Activated CD4-positive, alpha-beta T cell treated with anti-CD3 and anti-CD28 coated beads for 1 hour (primary cell): ENCODE measurements at places on chromosomes 12 and 14.

DNA sequence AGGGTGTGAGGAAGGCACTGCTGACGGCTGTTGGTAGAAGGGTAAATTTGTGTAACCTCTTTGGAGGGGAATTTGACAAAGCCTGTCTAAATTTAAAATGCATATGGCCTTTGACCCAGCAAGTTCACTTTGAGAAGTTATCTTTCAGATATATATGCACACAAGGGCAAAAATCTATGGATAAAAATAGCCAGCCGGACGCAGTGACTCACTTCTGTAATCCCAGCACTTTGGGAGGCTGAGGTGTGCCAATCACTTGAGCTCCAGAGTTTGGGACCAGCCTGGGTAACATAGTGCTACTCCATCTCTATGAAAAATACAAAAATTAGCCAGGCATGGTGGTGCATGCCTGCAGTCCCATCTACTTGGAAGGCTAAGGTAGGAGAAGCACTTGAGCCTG, 13.4 kb downstream of the UBC start:
- DNase-seq, result no peak

DNA sequence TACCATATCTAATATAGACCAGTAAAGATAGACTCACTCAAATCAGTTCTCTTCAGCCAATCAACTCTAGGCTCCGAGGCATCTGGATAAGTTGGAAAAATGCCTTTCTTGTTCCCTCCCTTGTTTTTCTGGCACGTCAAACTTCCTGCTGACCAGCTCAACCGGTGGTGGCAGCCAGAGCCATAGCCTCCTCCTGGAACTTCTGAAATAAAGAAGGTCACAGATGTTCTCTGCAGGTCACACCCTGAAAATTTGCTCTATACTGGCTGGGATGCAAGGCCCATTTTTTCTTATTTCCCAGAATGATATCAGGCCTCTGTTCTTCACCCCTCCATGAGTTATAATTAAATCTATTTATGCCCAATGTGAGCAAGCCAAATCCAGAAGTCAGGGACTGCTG, 81.9 kb downstream of the BMP4 start:
- no peak for DNase-seq

GRCh38 chr14:20489093-20489994, 16.0 kb upstream of the RNASE10 start:
- DNase-seq, result no peak

DNA sequence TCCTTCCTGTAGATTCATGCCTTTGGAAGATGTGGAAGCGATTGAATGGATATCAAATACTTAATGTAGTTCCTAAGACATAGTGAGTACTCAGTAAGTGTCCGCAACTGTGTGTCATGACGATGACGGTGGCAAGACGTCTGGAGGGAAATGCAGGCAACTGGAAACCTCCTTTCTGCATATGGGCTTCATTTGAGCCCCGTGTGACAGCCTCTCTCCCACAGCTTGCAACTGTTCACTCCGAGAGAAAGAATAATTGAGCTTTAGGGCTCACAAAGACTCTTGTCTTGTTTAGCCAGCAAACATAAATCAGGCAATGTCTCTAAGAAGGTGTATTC, 6.9 kb downstream of the CFAP251 start:
- no peak for DNase-seq

- no peak for DNase-seq
Observed at GRCh38 chr14:21724090-21724973, 50.7 kb upstream of the OR4E1 start.

GRCh38 chr14:36275741-36276140, 44.7 kb downstream of the MBIP start:
- no peak for DNase-seq

GRCh38 chr12:70609203-70609602, 28.0 kb downstream of the PTPRB start:
- DNase-seq, result no peak

DNA sequence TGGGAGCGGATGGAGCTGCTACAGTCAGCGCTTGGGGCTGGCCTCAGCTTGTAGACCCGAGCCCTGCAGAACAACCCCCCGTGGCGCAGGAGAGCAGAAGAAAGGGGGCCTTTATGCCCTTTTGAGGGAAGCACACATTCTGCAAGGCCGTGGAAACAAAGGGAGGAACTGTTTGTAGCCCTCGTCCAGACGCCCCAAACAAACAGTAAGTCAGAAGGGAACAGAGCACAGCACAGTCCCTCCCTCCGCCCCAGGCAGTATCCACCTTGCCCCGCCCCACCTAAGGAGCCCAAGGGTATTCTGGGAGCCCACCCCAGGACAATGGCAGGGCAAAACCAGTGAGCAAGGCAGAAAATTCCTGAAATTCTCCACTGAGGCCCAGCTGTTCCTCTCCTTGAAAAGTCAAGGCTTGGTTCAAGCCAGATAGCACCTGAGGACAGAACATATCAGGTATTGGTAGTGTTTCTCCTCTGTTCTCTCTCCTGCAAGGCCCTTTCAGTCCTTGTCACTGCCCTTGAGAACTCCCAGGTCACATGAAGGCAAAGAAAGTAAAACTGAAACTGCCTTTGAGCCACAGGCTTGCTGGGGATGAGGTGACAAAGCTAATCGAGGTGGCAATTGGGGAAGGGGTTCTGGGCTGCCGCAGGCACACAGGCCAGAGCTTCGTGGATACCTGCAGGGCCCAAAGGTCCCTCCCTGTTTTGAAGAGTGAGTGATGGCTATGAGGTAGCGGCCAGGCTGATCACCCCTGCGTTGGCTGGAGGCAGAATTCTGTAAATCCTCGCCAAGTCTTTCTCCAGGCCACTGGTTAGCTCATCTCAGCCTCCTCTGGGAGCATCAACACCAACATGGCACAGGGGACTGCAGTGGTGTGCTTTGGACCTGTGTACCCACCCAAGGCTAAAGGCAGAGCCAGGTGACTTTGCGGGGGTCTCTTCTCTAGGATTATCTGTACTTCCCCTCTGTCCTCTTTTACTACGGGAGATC, 499 bp downstream of the DGLUCY start:
- peak; percentile 46 for DNase-seq

GRCh38 chr12:48822711-48823110, 4.4 kb downstream of the CACNB3 start:
- no peak for DNase-seq

GRCh38 chr14:68735856-68736255, 57.0 kb downstream of the ZFP36L1 start:
- no peak for DNase-seq

DNA sequence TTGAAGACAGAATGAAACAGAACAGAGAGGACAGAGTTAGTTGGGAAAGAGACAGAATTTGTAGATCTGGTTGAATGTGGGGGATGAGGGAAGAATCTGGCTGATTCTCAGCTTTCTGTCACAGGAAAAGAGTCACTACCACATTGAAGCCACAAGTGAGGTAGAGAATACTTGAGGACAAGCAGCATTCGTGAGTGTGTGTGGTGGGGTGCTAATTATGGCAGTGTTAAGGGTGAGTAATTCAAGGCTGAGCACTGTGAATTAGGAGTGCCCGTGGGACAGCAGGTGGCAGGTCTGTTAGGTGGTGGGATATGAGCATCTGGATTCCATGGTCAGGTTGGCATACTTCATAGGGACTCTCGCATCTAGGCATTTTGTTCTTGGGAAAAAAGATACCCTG, 347.4 kb upstream of the PRICKLE1 start:
- DNase-seq, result no peak

DNA sequence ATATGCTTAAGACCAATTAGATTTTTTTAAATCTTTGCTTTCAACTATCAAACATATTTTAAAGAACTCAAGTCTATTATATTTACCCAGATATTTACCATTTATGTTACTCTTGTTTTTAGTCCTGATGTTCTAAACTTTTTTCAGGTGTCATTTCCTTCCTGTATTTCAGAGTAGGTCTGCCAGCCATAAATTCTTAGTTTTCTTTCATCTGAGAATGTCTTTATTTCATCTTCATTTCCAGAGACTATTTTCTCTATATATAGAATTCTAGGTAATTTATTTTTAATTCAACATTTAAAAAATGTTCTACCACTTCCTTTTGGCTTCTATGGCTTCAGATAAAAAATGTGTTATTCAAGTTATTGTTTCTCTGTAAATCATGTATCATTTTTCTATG, 218.2 kb upstream of the AMIGO2 start:
- no peak for DNase-seq

- no peak for DNase-seq
Observed at GRCh38 chr12:107029081-107029480, 42.1 kb upstream of the MTERF2 start.

DNA sequence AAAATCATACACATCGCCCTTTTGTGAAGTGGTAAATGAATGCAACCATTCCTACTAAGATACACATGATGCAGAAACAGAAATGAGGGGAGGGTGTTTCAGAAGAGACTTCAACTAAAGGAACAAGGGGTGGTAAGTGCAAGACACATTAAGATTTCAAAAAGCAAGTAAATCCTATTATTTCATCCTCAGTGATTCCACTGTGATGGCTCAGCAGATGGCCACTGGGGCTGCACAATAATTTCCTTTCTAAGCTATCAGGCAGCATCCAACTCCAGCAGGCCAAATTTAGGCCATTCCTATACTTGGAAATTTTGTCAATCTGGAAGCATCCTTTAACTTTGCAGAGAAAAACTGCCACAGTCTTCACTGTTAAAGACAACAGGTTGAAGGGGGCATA, 272.4 kb downstream of the NELL2 start:
- DNase-seq, result no peak

DNA sequence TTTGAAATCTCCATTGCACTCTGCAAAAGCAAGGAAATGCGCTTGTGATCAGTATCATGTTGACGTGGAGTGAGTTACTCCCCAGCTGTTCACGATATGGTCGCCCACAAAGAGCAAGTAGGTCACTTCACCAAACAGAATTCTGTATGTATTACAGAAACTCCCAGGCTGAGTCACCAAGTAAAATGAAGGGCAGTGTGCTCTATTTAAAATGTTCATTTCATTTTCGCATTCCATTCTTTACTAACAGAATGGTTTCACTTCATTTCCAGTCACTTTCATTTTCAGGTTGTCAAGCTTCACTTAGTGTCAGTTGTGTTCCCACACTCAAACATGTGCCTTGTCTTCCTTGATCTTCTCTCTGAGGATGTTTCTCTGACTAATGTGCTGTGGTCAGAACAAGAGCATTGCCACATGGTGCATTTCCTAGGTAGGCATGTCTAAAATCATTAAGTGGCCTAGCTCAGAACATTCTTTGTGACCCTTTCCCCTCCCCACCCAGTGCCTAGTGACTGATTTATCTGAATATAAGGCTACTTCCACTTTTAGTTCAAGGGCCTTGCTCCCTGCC, 391.2 kb downstream of the RAD51B start:
- no peak for DNase-seq

DNA sequence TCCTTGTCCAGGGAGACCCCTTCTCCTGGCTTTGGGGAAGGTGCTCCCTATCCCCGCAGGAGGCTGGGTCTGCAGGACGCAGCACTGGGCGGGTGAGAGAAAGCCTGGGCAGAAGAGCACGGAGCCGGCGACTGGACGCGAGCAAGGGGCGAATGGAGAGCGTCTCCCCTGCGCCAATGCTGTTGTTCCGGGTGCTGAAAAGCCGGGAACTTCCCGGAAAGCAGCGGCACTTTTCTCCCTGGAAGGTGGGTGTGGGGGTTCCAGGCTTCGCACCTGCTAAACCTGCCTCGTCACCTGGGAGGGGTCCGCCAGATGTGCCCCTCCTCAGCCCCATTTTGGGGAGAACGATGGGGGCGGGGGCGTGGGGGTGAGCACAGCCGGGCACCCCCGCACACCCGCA, 417.1 kb upstream of the TMTC1 start:
- no peak for DNase-seq

DNA sequence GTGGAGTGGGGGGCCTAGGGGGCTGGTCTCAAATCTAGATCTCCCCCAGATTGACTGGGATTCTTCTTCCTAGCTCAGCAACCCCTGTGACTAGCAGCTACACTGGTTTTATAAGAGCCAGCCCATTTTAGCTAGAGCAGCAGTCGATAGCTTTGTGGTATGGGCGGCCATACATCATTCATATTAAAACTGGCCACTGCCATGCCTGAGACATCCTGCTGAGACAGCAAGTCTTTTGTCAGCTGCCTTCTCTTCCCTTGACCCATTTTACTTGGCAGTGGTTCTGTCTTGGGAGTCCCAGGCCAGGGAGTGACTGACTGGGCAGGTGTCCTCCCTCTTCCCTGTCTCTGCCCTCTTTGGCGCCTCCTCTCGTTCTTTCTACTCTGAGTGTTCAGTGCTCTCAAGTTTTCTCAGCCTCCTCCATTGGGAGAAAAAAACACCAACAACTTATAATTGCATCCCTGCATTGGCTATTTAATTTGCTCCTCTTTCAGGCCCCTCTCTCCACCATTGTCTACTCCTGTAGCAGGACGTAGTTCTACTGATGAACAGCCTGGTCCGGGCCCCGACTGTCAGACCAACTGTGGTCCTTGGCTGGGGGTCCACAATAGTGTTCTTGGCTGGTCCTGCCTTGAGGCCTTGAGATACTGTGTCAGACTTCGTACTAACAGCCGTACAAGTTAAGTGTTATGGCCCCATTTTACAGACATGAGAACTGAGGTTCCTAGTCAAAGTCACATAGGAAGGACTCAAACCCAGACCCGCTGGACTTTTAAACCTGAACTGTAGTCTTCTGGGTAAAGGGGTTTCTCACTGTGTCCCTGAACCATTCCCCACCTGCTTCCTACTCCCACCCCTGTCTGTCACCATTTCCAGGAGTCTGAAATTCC, 18.3 kb upstream of the JDP2 start:
- no peak for DNase-seq

- DNase-seq, result no peak
Observed at GRCh38 chr14:22386924-22387775, 201.9 kb downstream of the DAD1 start.

DNA sequence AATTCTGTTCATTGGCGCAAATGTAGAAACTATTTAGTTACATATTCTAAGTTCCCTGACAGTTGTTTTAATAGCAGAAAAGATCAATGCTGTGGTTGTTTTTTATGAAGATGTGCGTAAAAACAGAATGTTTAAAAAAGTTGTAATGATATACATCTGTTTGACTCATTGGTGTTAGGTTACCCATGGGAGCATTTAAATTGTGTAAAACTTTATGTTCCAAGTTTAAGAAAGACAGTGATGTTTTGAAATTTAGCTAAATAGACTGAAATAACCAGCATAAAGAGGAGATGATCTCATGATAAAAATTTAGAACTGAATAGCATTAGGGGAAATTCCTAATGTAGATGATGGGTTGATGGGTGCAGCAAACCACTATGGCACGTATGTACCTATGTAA, 3.6 kb downstream of the PELI2 start:
- no peak for DNase-seq

GRCh38 chr12:47947341-47947740, 16.1 kb upstream of the TMEM106C start:
- no peak for DNase-seq

DNA sequence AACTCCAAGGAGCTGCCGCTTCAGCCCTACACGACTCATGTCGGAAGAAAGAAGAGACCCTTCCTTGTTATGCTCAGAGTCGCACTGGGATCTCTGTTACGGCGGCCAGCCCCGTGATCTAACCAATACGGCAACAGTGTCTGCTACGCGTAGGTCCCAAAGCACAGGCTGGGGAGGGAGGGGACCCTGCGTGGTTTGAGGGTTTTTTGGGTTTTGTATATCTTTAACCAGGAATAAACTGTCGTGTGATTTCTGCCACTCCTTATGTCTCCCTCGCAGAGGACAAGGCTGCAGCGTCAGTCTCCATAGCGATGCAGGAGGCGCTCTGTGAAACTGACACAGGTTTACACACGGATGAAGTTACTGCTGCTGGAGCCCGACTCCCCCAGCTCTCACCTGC, 60.0 kb upstream of the DIO3 start:
- no peak for DNase-seq
